ENCODE measurements at places on chromosomes 3 and 15.

GRCh38 chr3:62356356-62356755, 17.0 kb downstream of the FEZF2 start:
- no peak for DNase-seq

- DNase-seq: no peak
These were observed 3.1 kb upstream of the BHLHE40 start for GRCh38 chr3:4976109-4976508.

- no peak for DNase-seq
These were observed 49.8 kb downstream of the IQSEC1 start for GRCh38 chr3:13023235-13023970.

GRCh38 chr3:40186508-40186907, 123.0 kb upstream of the EIF1B start:
- no peak for DNase-seq

DNA sequence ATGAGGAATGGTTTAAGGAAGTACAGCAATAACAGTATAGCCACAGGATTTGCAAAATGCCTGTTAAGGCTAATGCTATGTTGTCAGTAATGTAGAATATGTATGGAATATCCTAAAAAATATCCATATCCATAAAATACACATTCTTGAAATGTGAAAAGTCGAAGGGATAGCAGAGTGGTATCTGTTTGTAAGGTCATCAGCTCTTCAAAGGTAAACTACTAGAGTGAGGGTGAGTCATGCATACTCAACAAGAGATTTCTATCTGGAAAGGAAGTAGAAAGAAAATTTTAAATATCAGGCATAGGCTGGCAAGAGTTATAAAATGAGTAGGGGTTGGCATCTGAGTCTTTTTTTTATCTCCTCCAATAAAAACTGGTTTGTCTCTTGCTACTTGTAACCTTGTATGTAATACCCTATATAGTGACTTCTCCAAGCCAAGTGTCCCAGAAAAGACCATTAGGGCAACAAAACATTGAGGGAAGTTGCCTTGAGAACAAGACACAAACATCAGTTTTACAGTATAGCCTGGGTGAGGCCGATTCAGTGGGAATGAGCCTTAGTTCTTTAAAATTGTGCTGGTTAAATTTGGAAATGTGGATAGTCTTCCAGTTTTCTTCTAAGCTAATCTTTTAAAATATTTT, 103.1 kb downstream of the SPATA16 start:
- DNase-seq: no peak

DNA sequence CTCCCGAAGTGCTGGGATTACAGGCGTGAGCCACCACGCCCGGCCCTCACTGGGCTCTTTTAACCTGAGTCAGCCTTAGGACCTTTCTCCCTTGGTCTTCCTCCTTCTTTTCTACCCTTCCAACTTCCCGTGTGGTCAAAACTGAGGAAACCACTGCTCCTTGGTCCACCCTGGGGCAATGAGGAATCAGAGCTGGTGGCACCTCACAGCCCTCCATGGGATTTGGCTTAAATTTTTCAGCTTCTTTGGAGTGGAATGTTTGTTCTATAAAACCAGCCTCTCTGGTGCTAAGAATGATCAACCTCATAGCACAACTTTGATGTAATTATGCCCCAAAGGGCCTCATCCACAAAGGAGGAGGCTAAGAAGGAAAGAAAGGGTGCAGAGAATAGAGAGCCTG, 76.6 kb upstream of the CFAP20DC start:
- no peak for DNase-seq

DNA sequence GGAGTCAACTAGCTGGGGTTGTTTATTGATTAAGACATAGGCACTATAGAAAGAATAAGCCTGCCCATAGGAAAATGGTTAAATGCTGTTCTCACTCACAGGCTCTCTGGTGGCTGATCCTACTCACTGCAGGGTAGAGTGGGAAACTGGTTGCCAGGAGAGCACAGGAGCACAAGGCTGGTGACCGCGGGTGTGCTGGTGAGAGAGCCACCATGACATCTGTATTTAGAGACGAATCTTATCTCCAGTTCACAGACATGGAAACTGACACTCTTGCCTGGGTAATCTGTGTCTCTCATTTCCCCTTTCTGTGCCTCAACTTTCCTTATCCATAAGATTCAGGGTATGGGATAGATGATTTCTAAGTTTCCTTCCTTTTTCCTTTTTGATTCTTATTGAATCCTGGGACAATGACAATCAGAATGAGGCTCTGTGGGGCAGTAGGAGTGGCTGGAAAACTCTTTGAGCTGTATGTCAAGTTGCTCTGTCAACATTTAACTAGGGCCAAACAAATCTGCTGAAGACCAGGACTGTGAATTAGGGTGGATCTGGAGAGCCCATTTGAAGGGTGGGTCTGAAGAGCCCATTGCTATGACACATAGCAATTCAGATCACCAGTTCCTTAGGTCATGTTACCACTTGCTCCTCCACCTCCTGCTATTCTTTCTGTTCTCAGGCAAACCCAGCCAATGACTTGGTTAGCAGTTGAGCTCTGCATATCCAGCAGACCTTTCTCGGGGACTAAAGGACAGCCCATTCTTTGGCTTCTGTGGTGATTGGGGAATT, 286.1 kb upstream of the TBL1XR1 start:
- no peak for DNase-seq

- DNase-seq: no peak
These were observed 122.6 kb downstream of the OSBPL10 start for GRCh38 chr3:31858439-31858838.

- DNase-seq: no peak
These were observed 37.3 kb upstream of the CMTM7 start for GRCh38 chr3:32354362-32354778.

Measured in HFF-Myc (cell line).